ENCODE measurements at places on chromosomes 1 and 21.

DNA sequence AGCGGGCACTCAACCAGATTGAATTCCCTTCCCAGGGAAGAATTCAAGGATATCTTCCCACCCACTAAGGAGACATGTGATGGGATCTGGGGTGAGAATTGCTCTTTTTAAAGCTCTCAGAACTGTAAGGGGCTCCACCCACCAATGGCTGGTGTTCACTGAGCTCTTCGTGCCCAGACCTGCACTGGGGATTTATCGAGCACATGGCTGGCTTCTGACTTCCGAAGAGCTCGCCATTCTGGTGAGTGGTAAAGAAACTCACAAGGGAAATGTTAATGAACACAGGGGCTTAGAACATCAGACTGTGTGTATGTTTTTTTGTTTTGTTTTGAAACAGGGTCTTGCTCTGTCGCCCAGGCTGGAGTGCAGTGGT, 9.8 kb downstream of the PADI3 start:
- DNase-seq: no peak

- DNase-seq: peak; percentile 65
Observed at GRCh38 chr1:155173478-155174323, at the start of gene TRIM46. Gene TRIM46, plus strand, starts transcription at chr1:155173849. Its CDS starts 118 bp downstream, at chr1:155173967.

DNA sequence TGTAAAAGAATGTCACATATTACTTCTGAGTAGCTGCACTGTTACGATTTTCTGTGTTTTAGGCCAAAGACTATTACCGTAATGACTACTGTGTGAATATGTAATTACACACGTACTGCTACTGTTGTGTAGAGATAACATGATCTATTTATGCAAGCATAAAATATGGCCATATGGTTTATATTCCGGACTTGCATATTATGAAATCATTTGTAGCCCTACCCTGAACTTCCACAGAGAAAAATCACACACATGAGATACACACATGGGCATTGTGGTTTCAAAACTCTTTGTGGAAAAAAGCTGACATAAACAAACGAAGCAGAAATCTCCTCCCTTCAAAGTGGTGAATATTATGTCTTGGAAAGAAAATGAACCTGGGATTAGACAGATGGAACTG, 373.0 kb upstream of the ADAMTS5 start:
- DNase-seq: no peak

DNA sequence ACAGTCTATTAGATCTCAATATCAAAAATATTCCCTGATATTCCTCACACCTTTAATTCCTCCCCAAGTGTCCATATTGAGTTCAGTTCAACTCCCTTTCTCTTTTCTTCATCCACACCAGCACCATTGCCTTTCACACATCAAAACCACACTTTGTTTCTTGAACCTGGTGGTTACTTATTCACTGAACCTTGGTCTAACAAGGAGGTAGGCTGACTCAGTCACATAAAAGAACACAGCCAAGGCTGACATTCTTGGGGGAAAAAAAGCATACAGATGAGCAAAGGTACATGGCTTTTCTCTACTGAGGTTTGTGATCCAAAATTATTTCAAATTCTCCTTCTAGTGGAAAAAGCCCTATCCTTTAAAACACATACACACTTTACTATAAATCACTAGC, 131.7 kb upstream of the USH2A start:
- DNase-seq: no peak

DNA sequence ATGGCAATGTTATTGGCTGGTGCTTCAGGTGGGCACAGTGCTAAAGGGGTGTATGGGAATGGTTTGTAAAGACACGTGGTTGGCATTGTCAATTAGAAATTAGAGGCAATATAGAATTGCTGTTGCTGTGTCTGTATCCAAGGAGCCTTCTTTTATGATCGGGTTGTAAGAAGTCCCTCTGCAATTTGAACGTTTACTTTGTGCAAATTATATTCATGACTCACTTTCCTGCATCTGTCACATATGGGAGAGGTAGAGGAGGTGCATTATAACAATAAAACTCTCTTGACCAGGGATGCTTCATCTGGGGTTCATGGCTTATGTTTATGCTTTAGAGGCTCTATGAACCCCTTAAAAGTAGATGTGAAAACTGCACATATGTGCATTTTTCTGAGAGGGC, 130.4 kb upstream of the DNAH14 start:
- peak; percentile 4 for DNase-seq

DNA sequence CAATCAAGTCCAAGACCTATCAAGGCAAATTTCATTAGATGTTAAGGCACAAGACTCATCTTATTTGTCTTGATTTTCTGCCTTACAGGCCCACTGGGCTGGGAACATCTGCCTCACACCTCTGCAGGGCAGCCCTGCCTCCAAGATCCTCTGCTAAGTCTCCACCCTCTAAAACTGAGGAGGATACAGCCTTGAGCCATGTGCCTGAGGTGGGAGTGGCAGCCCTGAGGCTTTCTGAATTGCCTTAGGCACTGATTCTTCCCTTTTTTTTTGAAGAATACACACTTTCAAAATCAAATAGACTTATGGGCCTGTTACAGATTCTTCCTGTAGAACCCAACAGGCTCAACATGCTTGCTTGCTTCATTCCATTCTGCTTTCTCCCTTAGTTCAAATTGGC, 544.3 kb upstream of the ADAMTS5 start:
- DNase-seq: no peak

DNA sequence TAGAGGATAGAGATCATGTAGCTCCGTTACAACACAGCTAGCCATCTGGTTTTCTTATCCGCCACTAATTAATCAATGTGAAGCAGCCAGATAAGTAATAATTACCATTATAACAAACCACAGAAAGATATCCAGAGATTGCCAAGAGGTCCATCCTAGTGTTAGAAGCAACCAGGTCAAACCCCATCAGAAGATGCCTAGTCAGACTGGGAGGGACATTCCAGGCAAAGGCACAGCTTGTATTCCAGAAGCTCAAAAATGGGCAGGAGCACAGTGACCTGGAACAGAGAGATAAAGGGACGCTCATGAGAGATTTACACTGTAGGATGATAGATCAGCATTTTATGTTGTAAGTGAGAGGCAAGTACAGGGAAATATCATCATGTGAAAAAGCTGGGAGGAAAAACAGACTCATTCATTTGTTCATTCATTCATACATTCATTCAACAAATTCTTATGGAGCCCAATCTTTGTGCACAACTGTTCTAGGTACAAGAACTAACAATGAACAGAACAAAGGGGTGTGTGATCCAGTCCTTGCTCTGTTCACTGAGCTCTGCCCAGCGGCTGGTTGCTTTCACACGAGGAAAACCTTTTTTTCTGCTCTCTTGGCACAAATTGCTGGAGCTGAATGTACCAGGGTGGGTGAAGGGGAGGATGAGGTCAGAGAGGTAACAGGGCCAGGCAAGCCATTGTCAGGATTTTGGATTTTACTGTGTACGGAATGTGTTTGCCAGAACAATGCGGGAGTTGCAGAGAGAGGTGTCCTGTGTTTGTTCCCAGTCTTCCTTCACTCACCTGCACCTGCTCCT, 240.8 kb upstream of the FGGY start:
- DNase-seq: no peak

GRCh38 chr1:167752219-167752985, 30.6 kb downstream of the MPZL1 start:
- DNase-seq: no peak

- no peak for DNase-seq
Observed at GRCh38 chr1:99843760-99844159, 6.4 kb upstream of the AGL start.

- DNase-seq: no peak
Observed at GRCh38 chr1:181250038-181250437, 161.5 kb downstream of the IER5 start.

GRCh38 chr1:227782226-227782625, 33.2 kb upstream of the PRSS38 start:
- DNase-seq: no peak

- no peak for DNase-seq
Observed at GRCh38 chr1:207017615-207018559, 14.7 kb downstream of the C1orf116 start.

DNA sequence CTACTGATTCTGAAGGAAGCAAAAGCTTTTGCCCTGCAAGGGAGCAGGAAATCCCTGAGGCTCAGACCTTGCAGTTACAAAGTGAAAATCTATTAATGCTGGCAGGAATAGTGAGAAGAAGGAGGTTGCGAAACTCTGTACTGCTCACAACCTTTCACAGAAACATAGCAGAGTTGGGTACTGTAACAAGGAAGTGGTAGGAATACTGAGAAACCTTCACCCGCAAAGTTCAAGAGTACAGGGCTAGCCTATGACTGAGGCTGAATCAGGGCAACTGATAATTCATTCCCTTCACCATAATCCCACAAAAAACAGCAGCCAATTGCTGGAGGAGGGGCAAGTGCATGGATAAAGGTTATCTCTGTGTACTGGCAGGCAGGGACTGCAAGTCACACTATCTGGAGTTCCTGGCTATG, 23.9 kb upstream of the KCTD3 start:
- no peak for DNase-seq

- DNase-seq: no peak
Observed at GRCh38 chr1:94236013-94236491, 1.3 kb downstream of the ARHGAP29 start.

GRCh38 chr1:17246971-17247370, 1.9 kb upstream of the PADI3 start:
- no peak for DNase-seq

DNA sequence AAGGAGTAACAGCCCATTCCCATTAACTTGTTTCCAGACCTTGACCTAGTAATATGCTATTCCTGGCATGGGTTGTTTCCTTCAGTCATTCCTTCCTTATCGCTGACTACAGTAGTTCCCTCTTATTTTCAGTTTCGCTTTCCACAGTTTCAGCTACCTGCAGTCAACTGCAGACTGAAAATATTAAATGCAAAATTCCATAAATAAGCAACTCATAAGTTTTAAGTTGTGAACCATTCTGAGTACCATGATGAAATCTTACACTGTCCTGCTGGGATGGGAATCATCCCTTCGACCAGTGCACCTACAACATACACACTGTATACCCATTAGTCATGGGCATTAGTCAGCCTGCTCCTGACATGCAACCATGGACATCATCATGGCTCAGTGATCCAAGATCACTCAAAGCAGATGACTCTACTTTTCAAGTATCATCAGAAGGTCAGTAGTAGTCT, 66.7 kb downstream of the CCDC30 start:
- DNase-seq: no peak

All from NCI-H1436 (cell line).